ENCODE measurements at places on chromosomes 12 and 14.

DNA sequence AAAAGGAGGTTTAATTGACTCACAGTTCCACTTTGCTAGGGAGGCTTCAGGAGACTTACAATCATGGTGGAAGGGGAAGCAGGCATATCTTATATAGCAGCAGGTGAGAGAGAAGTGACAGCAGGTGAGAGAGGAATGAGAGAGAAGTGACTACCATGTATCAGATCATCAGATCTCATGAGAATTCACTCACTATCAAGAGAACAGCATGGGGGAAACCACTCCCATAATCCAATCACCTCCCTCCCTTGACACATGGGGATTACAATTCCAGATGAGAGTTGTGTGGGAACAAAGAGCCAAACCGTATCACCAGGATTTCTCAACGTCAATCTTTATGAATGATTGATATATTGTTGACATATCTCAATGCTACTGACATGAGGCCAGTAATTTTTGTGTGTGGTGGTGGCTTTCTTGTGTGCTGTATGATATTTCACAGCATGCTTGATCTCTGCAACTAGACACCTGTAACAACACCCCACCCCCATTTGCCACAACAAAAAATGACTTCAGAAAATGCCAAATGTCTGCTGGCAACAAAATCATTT, 1470.9 kb upstream of the SEL1L start:
- DNase-seq: no peak

GRCh38 chr12:108390495-108391203, 51.5 kb upstream of the CMKLR1 start:
- DNase-seq: peak; percentile 62

DNA sequence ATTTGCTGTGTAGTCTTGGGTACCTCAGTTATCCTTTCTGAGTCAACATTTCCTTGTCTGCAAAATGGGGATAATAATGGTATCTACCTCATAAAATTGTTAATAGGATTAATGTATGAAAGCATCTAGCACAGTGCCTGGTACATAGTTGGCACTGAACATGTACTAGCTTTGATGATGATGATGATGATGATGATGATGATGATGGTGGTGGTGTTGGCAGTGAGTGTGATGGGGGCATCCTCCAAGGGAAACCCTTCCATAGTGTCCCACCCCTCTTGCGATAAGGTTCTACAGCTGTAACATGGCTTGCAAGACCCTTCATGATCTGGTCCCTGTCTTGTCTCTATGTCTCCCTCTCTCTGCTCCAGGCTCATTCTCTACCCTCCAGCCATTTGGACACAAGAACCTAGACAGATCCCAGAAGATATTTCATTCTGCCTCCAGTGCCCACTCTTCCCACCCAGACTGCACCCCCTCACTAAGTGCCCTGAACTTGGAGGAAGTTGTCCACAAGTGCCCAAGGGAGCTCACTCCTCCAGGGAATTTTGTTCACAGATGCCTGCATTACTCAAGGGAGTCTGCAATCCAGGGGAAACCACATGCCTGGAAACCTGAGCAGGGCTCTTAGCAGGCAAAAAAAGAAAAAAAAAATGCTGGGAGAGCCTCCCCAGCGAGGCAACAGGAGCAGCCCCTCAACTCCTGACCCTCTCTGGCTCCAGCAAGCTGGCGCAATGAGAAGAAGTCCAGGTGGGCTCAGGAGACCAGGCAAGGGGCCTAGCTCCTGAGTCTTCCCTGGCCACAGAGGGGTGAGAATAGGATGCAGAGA, 10.1 kb upstream of the BDKRB1 start:
- no peak for DNase-seq

DNA sequence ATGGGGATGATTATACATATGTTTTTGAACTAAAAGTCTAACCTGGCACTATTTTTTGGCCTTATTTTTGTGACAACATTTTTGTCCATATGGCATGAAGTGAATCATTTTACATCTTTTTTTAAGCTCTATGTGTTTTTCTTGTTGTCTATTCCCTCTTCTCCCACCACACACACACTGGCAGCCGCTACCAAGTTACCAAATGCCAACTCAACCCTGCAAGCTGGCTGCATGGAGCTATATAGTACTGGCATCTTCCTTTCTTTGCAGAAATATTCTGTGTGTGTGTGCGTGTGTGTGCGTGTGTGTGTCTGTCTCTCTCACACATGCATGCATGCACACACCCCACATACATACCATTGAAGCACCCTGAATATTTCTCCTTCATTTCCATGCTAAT, 278.9 kb upstream of the SOX5 start:
- DNase-seq: no peak

- DNase-seq: no peak
Measured at GRCh38 chr12:89486264-89486663, 38.3 kb downstream of the GALNT4 start.

GRCh38 chr12:13472690-13473089, 276.2 kb downstream of the EMP1 start:
- no peak for DNase-seq

DNA sequence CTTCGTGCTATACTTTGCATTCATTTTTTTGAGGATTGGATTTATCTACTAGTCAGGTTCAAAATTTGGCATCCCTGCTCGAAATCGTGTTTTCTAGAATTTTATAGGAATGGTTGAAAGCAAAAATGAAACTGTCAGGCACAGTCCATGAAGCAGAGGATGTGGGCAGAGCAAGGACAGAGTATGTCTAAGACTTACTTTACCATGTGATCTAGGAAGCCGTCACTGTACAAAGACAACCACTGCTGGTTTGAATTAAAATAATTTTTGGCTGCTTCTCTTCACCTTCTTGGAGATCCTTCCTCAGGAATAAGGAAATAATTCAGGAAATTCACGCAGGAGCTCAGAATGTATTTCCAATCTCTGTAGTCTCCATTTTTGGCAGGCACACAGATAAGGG, 31.6 kb upstream of the SGPP1 start:
- DNase-seq: no peak

- DNase-seq: no peak
Measured at GRCh38 chr14:44763356-44763755, 198.4 kb downstream of the KLHL28 start.

GRCh38 chr14:96088074-96088473, 48.9 kb downstream of the C14orf132 start:
- no peak for DNase-seq
